ENCODE measurements at places on chromosomes 7 and 10. TPM values are rescaled to one million over a fixed set of nuclear protein-coding genes. Genes with fewer than 3 reads are reported as not detected.

- DNase-seq: no peak
Observed at GRCh38 chr10:115093776-115094408, 727 bp downstream of the ATRNL1 start.

DNA sequence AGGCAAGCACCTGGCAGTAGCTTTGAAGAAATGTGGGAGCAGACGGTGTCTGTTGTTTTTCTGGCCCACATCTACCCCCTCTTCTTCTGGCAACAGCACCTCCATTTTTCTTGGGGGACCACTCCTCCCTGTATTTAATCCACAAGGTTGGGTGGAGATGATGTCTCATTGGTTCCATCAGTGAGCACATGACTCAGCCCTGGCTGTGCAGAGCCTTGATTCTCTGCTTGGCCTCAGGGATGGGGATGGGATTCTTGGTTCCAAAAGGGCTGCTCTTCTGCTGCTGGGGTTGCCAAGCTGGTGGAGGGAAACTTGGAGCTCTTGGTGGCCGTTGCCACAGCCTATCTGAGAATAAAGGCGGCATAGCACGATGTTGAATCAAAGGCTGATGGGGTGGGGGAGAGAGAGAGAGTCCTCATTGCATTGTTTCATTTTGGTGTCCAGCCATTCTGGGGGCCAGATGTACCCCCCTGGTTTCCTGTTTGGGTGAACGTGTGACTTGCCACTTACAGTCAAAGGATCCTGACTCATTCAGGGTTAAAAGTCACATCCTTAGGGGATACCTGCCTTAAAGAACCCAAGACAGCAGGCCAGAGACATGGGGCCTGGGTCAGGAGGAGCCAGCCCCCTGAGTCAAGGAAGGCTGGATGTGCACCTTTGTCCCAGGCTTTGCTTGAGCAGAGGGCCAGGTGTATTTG lies 25.9 kb downstream of the GRK5 start:
- no peak for DNase-seq

GRCh38 chr10:47160967-47161366 lies 139.0 kb upstream of the GDF10 start:
- DNase-seq: no peak

GRCh38 chr10:80421707-80422536 lies 13.6 kb downstream of the PRXL2A start:
- no peak for DNase-seq

GRCh38 chr7:52095861-52096260 lies 779.3 kb upstream of the COBL start:
- DNase-seq: no peak

DNA sequence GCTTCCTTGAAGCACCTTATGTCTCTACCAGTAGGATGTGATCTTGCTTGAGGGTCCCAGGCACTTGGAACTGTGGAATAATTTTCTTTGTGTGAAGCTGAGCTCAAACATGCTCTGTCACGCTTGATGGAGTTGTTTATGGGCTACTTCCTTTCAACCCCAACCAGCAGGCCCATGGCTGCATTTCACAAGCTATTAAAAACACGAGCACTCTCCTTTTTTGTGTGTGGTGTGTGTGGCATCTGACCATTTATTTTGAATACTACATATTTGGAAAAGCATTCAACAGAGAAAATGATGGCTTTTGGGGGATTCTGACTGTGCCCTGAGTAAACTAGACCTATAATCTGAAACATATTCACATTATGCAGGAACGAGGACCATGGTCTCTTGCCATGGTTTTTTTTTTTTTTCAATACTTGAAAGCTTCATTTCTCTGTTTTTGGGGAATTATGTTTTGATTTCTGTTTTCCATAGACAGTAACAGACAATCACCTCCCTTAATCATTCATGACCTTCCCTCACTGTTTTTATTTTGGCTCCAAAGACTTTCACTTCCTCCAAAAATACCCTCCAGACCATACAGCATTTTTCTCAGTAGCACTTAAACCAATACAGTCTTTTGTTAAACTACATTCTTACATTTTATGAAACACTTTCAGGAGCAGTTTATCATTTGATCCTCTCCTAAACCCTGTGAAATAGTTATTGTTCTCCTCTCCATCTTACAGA lies 233.6 kb upstream of the BMPER start:
- DNase-seq: no peak

DNA sequence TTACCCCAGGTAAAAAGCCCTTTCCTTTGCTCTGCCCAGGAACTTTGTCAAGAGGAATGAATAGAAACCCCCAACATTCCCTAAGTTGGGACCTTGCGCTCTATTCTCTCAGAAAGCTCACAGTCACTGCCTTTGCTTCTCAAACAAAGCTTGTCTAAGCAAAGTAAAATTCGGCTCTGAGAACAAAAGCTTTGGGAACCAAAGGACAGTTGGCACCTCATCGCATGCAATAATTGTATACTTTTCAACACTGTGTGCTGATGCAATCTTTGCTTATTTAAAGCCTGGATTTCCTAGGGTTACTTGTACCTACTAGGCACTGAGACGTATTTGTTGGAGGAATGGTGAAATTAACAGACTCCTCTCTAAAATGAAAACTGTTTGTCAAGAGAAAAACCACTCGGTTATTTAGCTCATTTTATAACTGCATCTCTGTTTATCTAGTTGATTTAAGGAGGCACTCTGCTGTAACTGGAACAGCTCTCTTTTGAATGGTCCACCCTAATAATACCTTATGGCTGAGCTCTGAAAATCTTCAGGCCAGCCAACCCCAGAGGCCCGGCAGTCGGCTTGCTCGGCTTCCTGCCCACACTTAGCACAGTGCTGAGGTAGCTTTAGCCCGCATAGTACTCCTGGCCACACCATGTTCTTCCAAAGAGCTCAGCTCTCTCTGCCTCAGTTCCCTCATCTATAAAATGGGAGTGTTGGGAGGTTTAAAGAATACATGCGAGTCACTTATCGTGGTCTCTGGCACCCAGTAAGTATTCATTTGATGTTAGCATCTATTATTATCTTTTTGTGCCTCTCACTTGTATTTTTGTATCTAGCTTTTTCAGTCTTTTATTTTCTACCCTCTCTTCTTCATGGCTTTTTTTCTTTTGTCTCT lies 80.2 kb upstream of the PRR15 start:
- no peak for DNase-seq

- DNase-seq: no peak
Observed at GRCh38 chr7:147971606-147972110, 618.9 kb upstream of the C7orf33 start.

GRCh38 chr10:6416892-6417512 lies 163.1 kb downstream of the PRKCQ start:
- DNase-seq: no peak

DNA sequence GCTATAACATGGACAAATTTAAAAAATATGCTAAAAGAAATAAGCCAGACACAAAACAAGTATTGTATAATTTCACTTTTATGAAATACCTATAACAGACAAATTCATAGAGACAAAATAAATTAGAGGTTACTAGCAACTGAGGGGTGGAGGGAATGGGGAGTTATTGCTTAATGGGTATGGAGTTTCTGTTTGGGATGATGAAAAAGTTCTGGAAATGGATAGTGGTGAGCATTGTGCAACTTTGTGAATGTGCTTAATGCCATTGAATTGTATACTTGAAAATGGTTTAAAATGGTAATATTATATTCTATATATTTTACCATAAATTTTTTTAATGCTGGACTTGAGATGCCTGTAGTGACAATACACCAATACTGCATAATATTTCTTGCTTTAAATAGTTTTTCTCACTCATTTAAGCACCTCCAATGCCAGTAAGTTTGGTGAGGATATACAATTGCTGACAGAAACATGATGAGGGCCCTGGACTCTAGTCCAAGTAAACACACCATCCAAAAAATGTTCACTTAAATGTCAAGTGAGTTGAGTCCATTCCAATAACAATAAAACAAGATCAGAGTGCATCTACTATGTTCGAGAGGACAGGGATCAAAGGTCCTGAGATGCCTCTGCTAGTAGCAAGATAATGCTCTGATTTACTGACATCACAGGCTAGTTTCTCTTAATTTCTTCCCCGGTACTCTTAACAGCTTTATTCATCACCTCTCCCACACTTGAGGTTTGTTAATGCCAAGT lies 71.9 kb downstream of the NT5C2 start:
- no peak for DNase-seq

- no peak for DNase-seq
Observed at GRCh38 chr10:9719246-9719645, 1298.4 kb upstream of the CELF2 start.

DNA sequence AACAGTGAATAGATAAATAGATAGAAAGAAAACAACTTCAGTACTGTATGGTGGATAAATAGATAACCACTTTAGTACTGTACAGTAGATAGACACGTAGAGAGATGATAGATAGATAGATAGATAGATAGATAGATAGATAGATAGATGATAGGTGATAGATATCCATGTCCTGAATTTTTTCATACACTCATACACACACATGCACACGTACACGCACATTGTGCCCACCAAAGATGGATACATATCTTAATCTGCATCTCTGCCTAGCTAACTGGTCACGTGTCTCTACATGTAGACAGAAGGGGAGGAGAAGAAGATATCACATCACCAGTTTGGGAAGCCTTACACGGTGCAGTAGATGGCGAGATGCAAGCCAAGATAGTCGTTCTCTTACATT lies 99.2 kb downstream of the ARID5B start:
- no peak for DNase-seq

GRCh38 chr10:132664407-132664806 lies 121.5 kb downstream of the NKX6-2 start:
- no peak for DNase-seq

GRCh38 chr10:43801140-43801539 lies 152.5 kb upstream of the ZNF32 start:
- no peak for DNase-seq

DNA sequence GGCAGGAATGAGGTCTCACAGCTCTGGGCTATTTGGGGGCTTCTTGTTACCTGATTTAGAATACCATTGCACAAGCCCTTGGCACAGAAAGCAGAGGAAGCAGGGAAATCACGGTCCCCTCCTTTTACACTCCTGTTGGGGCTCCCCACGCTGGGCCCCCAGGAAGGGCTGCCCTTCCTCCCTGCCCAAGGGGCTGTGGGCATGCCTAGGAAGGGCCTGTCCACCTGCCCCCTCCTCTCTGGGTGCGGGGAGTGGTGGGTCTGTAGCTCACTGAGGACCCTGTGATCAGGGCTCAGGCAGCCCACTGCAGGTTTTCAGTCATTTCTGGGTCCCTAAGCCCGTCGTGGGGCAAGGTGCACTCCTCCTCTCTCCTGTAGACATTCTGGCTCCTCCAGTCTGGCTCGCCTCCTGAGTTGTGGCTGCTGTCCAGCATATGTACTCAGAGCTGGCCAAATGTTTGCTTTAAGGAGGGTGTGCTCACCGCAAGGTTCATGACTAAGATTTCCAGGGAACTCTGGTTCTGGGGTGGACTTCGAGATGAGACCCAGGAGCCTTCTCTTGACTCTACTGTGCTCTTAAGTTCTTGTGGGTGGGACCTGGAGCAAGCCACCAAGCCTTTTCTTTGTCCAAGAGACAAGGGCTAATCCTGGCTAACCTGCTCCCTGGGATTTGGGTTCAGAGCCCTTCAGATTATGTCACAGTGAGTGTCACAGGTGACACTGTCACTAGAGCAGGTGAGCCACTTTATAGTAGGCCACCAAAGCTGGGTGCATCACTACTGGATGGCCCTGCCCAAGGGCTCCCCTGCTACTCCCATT lies 56.0 kb downstream of the TACR2 start:
- DNase-seq: no peak

GRCh38 chr7:1844336-1844950 lies 174.4 kb downstream of the ELFN1 start:
- no peak for DNase-seq

DNA sequence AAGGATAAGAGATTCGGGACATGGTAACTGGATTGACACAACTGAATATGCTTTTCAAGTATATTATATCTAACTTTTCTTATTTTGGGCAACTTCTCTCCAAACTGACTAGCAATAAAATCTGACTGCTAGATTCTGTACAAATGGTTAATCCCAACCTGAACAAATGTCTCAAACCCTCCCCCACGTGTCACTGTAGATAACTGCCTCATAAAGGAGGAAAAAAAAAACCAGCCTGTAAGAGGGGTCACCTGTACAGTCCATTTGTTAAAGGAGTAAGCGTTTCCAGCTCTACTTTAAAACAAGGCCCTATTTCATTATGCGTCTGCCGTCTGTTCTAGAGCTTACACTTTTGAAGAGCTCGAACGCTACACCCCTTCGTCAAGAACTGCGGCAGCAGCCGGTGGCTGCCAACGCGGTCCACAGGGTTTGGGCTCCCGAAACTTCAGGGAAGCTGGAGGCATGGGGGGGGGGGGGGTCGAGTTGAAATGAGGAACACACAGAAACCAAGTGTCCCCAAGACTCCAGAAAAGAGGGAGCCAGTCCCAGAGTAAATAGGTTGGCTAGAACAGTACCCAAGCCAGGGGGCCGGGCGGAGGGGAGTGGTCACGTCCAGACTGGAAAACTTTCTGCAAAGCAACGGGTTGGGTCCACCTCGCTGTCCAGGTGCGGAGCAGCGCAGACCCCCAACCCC lies 492 bp downstream of the COG5 start:
- DNase-seq: no peak

DNA sequence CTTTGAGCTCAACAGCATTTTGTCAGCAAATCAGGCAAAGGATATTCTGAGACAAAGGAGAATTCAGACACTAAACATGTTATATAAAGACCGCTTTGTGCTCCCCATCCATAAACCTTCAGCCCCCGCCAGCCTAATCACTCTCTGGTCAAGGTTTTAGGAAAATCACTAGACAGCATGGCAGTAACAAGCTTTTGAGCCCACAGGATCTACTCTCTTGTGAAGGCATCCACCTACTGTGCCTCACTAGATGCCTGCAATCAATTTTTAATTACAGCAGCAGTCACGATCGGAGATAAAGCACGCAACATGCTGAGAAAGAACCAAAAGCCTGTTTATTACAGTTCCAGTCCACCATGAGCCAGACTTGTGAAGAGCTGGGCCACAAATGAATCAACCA lies 19.1 kb downstream of the PDE1C start:
- no peak for DNase-seq

DNA sequence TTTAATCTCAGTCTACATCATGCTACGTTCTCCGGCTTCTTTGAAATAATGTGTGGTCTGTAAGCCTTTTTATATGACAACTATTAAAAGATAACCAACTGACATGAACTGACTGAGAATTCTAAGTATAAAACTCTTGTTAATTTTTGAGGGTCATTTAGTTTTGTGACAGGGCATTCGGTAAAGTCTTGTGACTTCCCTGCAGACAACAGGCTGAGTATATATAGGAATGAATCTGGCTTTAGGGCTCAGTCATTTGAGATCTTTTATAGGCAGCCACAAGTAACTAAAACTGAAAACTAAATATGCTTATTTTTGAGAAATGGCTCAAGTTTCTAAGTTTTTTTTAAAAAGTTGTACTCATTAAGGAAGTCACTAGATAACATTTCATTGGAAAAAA lies 62.5 kb upstream of the SCIN start:
- DNase-seq: no peak

- DNase-seq: no peak
Observed at GRCh38 chr7:28531291-28531690, 119.0 kb downstream of the CREB5 start.

- no peak for DNase-seq
Observed at GRCh38 chr10:129792141-129792540, 171.9 kb downstream of the EBF3 start.

Gene INHBA
- total RNA-seq: not detected

Gene ING3
- total RNA-seq: 24.4 TPM

Gene VAX1
- not detected for total RNA-seq

Gene PTN
- total RNA-seq: not detected

Gene RELN
- total RNA-seq: not detected

Gene PRPS1L1
- total RNA-seq: not detected

Gene FUOM
- total RNA-seq: 39.8 TPM

Gene NKX6-2
- total RNA-seq: not detected
